SW 1271 (cell line): ENCODE measurements at places on chromosomes 13 and 19.

DNA sequence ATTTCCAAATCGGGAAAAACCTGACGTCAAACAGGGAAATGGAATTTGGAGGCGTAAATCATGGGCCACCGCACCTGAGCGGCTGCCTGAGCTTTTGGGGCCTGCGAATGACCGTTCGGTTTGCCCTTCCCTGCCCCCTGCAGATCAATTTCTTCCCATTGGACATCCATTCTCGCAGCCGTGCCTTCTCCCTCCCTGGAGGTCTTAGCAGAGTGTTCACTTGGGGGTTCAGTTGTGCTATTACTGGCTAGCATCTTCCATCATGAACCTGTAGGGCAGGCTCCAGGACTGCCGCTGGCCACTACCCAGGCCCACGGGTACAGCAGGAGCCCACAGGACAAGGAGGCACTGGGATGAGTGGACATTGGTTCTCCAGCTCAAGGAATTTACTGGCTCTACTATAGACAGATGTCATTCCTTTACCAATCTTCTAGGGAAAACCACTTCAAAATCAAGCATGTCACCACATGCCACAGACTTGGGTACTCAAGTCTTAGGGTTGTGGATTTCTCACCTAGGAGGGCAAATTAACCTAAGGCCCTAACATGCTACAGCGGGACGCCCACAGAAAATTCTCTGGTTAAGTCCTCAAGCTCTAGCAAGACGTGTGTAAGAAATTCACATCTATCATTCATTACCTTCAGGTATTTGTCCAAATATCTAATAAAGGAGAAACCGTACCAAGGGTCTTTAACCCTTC lies 75.5 kb downstream of the COL4A1 start:
- no peak for DNase-seq

DNA sequence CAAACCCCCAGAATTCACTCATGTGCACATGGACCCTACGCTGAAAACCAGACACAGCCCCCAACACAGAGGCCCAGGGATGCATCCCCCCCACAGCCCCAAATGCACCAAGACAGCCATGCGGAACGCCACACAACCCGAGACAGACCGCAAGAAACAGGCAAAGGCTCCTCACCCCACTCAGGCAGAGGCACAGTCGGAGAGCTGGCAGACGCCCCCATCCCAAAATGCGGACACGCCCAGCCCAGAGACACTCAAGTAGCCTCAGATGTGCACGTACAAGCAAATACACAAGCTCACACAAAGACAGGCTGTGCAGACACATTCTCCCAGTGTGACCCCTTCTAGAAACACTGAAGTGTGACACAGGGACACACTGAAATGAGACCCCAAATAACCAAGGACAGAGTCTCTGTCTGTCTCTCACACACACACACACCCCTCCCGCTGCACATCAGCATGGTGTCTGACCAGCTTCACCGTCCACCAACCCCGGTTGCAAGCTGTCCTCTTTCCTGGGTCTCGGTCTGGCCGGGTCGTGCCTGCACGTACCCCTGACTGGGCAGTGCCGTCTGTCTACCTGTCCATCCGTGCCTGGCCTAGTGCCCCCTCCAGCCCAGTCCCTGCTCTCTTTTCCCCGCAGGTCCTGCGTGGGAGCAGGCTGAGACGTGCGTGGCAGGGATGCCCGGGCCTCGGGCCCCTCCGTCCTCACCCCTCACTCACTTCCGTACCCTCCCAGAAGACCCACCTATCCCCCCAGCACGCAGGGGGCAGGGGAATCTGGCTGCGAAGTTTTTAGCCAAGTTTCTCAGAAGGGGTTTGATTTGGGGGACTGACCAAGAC lies 16.1 kb downstream of the ERFL start:
- DNase-seq, result no peak

GRCh38 chr19:51145916-51146493 lies 3.9 kb downstream of the SIGLEC7 start:
- DNase-seq, result no peak

- peak; percentile 4 for DNase-seq
These were observed 109.7 kb downstream of the HSPH1 start for GRCh38 chr13:31051999-31052398.

DNA sequence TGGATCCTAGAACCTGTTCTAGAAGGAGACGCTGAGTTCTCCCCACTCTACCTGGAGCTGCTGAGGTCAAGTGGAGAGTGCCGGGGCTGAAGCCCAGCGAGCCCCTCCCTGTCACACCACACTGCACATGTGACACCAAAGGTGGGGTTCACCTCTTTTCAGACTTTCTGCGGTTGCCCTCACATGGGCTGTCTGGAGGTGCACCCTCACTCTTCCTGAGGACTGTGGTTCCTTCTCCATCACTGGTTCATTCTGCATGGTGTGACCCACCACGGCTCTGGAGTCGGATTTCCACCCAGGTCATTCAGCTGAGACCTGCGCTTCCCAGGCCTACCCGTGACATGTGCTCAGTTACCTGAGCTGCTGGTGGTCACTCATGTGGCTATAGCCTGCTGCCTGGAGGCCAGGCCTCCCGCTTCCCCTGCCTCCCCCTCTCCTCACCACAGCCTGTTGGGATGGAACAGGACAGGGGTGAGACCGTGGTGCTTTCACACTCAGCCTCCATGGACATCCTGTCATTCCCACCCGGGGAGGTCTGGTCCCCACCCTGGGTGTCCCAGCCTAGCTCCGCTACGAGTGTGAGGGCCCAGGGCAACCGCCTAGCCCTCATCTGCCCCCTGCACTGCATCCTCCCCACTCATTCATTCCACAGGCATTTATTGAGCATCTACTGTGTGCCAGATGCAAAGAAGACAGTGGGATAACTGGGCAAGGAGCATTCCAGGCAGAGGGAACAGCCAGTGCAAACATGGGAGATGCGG lies 605 bp upstream of the A1BG start:
- no peak for DNase-seq

- no peak for DNase-seq
These were observed 13.2 kb downstream of the ING1 start for GRCh38 chr13:110726726-110727125.

DNA sequence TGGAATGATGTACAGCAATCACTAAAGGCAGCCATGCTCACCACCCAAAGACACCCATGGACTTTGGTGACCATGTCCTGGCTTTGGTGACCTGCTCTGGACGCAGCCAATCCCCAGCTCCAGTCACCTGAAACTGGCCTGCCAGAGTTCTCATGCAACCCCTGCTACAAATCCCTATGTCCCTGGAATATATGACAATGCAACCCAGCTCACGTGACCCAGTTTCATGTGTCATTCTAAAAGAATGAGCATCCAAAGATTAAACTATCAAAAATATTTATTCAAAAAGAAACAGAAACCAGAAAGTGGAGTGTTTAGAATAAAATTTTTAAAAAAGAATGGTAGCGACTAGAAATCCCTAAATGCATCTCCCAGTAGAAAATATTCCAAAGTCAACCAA lies 203.3 kb upstream of the IRS2 start:
- DNase-seq, result no peak

DNA sequence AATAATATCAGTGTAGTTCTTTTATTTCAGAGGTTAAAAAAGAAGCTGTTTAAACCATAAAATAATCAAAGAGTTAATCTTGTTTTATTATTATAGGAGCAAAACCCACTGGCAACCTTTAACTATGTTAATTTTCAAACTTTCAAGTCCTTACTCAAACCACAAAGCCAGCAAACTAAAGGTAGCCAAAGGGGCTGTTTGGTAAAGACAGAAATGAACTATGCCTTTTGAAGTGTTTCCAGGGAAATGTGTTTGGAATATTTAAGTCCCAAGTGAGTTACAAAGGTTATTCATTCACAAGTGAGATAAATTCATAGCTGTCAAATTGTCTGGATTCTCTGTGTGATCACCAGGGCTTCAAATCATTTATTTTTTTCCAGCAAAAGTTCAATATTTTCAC lies 264.7 kb downstream of the MZT1 start:
- DNase-seq, result no peak

GRCh38 chr19:43739439-43740235 lies 15.1 kb downstream of the SMG9 start:
- DNase-seq, result no peak

- DNase-seq, result no peak
These were observed 885 bp downstream of the TGFB1 start for GRCh38 chr19:41352609-41353465.

- DNase-seq, result peak; percentile 8
These were observed 962 bp upstream of the IRS2 start for GRCh38 chr13:109787135-109787954.

- no peak for DNase-seq
These were observed at the start of gene LGALS13 for GRCh38 chr19:39602224-39602623. Gene LGALS13 (plus strand): TSS chr19:39602524. CDS start chr19:39602569, 45 bp downstream.

- DNase-seq, result peak; percentile 79
These were observed 14.1 kb upstream of the AKAP8L start for GRCh38 chr19:15432629-15433518.

DNA sequence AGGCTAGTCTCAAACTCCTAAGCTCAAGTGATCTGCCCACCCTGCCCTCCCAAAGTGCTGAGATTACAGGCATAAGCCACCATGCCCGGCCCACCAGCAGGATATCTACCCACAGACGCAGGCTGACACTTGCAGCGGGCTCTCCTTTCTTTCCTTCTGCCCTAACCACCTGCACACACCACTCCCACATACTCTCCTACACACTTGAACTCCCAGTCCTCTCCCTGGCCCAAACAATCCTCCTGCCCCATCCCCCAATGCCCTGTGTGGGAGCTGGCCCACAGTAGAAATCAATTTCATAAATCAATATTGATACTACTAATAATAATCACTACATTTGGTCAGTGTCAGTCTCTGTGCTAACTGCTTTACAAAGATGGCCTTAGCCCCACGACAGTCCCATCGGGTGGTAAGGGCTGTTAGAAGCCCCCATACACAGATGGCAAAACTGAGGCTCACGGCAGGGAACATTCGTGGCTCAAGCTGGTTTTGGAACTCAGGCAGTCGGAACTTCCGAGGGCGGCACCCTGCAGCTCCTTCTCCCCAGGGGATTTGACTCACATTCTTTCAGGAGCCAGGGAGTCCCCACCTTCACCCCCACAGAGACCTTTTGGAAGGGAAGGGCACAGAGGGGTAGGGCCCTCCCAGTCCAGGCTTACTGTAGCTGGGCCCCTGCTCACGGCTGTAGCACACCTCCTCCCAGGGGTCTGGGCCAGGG lies 3.4 kb upstream of the DPF1 start:
- DNase-seq, result no peak

DNA sequence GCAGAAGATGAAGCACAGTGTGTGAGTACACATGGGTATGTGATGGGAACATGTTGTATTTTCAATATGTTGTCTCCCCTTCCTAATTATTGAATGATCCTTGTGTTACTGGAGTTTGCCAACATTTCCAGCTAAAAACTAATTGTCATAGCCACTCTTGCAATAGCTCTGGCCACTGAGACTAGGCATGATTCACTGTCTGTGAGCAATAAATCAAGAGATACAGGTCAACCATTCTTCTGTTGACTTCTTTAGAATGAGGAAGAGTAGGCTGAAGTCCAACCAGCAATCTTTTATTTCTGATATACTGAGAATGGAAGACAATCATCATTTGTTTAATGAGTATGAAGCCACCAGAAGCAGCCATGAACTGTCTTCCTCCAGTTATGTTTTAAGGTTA lies 413.9 kb downstream of the SLITRK5 start:
- no peak for DNase-seq

- DNase-seq, result no peak
These were observed 13.5 kb downstream of the SPPL2B start for GRCh38 chr19:2341982-2342381.

GRCh38 chr13:102654756-102655155 lies 40.1 kb downstream of the METTL21C start:
- no peak for DNase-seq

- no peak for DNase-seq
These were observed 513 bp upstream of the ZNF317 start for GRCh38 chr19:9139609-9140158.

- no peak for DNase-seq
These were observed 369.9 kb downstream of the KLF5 start for GRCh38 chr13:73428706-73429105.

- no peak for DNase-seq
These were observed 323.3 kb downstream of the NALCN start for GRCh38 chr13:101092985-101093384.

GRCh38 chr19:51493776-51494175 lies 7.8 kb downstream of the SIGLEC12 start:
- no peak for DNase-seq

DNA sequence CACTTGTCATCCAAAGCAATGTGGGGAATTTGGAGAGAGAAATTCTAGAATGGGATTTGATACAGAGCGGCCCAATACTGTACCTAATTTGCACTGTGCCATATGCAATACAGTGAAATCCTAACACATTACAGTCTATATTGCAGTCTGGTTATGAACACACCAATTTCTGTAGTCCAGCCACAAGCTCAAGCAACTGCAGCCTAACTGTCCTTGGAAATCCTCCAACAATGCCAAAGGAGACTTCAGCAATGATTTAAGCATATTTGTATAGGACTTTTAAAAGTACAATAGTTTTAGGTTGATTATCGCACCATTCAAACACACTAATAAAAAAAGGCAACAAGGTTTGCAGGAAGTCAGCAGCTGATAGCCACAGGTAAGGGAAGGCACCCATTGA lies 17.3 kb downstream of the DIAPH3 start:
- DNase-seq, result no peak

DNA sequence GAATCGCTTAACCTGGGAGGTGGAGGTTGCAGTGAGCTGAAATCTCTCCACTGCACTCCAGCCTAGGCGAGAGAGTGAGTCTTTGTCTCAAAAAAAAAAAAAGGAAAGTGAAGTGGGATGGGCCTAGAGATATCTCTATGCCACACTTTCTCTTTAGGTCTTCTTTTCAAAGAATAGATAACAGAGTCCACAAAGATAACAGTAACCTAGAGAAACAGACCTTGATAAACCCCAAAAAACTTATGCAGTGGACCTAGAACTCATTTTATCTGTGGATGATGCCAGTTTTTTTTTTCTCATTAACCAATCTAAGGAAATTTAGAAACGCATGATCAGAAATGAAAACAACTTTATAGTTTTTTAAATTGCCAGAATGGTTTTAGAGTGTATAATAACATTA lies 227.4 kb downstream of the LHFPL6 start:
- no peak for DNase-seq

- DNase-seq, result no peak
These were observed 5.4 kb upstream of the TMPRSS9 start for GRCh38 chr19:2354670-2355069.

DNA sequence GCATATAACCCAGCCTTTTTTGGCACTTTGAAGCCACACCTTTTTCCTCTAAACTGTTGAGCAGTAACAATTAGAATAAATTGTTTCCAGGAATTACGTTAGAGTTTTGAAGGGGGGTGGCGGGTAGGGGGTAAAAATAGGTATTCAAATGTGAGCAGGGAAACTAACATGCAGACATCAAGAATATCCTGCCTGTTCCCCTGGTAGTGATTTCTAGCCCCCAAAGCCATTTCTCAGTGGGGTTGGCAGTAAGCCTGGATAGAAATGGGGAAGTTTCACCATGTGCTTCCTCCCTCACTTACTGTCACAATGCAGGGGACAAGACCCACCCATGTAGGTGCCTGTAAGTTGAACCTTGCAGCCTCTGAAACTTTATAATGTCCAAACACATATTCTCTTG lies 3.8 kb downstream of the DOCK9 start:
- no peak for DNase-seq
